ENCODE measurements at places on chromosomes 2 and 18.

GRCh38 chr2:151766437-151767153, 32.3 kb upstream of the NEB start:
- no peak for DNase-seq

GRCh38 chr18:58396966-58397365, 231.9 kb downstream of the ALPK2 start:
- DNase-seq, result no peak

GRCh38 chr18:74019864-74020263, 127.8 kb downstream of the FBXO15 start:
- DNase-seq, result no peak

- DNase-seq, result no peak
These were observed 189.9 kb upstream of the NDUFV2 start for GRCh38 chr18:8912348-8913326.

- DNase-seq, result no peak
These were observed 22.0 kb downstream of the NTSR2 start for GRCh38 chr2:11647834-11648600.

- no peak for DNase-seq
These were observed 1694.1 kb upstream of the CELF4 start for GRCh38 chr18:39259736-39260135.

- no peak for DNase-seq
These were observed 125.4 kb upstream of the RNF152 start for GRCh38 chr18:62018034-62018758.

DNA sequence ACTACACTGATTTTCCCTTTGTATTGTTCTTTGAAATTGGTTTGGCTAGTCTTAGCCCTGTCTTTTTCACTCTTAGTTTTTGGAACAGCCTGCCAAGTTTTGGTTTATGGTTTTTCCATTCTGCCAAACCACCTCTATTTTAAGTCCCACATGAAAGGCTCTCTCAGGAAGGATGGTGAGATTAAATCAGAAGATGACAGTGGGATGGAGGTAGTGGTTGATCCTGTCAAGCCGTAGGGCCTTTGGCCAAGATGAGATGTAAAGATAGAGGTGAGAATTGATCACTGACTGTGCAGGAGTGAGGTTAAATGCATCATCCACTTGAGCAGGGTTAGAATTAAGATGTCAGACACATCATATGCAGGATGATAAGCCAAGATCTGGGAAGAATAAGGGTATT, 948.5 kb downstream of the SLC4A3 start:
- no peak for DNase-seq

DNA sequence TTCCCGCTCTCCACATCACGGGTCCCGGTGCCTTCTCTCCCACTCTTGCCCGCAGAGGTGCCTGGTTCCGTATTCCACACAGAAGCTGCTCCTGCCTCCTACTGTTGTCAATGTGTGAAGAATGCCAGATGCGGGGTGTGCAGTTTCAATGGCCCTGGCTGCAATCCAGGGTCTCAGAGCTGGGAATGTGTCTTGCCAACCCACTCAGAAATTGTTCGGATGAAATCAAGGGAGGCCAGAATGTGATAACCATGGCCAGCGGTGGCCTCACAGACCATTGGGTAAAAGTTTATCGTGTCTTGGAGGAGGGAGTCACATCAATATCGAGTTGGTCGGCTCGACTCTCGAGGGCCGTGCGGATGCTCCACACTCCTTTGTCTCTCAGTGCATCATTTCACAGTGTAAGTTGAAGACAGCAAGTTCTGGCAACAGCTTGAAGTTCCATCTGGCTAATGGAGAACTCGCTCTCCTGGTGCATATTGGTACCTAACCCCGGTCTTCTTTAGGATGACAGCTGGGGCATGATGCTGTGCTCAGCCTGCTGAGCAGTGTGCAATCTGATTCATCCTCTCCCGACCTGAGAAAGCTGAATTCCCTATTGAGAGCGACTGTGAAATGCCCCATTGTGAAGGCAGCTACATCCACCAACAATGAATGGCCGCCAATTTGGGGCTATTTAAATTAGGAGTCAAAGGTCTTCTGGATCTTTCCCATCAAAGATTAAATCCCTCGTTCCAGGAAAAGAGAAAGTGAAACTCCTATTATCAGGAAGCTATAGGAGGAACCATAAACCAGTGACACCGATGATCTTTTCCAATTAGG, 389.0 kb downstream of the SOX11 start:
- no peak for DNase-seq

GRCh38 chr2:200225951-200226350, 80.5 kb upstream of the SPATS2L start:
- DNase-seq, result no peak

GRCh38 chr18:59564561-59564960, 132.7 kb downstream of the CCBE1 start:
- DNase-seq, result no peak

GRCh38 chr2:57488061-57488460, 558.5 kb upstream of the VRK2 start:
- no peak for DNase-seq

- no peak for DNase-seq
These were observed 32.7 kb upstream of the SERTAD2 start for GRCh38 chr2:64686283-64686956.

GRCh38 chr2:76953733-76954347, 568.3 kb downstream of the LRRTM4 start:
- DNase-seq, result peak; percentile 71

- DNase-seq, result no peak
These were observed 248.7 kb upstream of the TNP1 start for GRCh38 chr2:217108575-217109027.

GRCh38 chr18:65146482-65147021, 604.3 kb upstream of the CDH7 start:
- no peak for DNase-seq

DNA sequence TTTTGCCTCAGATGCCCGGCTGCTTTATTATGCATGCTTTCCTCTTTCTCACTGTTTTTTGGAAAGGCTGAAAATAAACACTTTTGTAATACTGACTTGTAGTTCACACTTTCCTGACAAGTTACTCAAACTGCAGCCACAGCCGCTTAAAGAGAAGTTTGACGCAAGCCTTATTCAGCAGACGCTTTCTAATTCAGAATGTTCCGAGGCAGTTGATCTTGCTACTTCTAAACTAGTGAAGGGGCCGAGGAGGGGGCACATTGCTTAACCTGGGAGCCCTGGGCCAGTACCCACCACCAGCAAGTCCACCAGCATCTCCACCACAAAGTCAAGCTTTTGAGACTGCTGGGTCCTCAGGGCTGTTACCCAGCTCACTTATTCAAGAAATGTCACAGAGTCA, 71.8 kb upstream of the SPRED2 start:
- peak; percentile 20 for DNase-seq

- DNase-seq, result no peak
These were observed 92.0 kb downstream of the ZNF236 start for GRCh38 chr18:76914314-76914713.

DNA sequence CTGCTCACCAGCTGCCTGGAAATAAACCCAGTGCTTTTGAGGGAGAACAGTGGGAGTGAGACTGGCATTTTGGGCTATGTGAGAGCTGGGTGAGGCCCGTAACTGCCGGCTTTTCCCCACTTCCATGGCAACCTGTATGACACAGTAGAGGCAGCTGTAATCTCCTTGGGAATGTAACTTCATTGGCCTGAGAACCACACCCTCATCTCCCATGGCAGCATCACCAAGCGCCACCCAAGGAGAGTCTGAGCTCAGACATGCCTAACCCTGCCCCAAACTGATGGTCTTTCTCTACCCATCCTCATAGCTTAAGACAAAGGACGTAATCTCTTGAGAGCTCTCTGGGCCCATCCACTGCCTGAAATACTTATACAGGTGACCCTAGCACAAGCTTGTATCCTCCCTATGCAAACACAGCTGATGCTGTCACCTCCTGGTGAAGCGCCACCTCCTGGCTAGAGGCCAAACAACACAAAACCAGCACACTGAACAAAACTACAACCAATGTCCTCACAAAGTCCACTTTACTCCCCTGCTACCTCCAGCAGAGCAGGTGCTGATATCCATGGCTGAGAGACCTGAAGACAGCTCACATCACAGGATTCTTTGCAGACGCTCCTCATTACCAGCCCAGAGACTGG, 763.4 kb upstream of the NRXN1 start:
- DNase-seq, result no peak

GRCh38 chr2:156017341-156017885, 315.1 kb downstream of the NR4A2 start:
- DNase-seq, result no peak

DNA sequence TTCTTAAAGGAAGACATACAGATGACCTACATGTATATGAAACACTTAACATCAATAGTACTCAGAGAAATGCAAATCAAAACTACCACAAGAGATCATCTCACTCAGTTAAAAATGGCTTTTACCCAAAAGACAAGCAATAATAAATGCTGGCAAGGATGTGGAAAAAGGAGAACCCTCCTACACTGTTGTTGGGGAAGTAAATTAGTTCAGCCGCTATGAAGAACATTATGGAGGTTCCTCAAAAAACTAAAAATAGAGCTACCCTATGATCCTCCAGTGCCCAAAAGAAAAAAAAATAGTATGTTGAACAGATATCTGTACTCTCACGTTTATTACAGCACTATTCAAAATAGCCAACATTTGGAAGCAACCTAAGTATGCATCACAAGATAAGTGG, 1579.4 kb upstream of the TMEFF2 start:
- no peak for DNase-seq

DNA sequence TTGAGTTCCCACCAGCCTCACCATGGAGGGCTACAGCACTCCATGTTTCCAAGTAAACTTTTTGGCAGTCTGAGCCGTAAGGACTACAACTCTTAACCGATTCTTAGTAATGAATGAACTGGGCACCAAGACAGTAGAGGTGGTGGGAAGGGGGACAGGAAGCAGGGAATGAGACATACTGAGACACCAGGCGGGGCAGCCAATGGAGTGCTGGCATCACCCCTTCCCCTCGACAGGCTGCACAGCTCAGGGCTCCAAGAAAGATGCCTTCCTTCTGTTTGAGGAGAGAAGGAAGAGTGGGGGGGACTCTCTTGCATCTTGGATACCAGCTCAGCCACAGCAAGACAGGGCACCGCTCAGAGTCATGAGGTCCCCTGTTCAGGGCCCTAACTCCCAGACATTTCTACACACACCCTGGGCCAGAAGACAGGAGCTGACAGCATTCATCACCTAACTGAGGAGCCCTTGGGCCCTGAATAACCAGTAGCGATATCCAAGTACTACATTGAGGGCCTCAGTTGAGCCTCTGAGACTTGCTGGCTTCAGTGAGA, 45.2 kb downstream of the USP34 start:
- no peak for DNase-seq

DNA sequence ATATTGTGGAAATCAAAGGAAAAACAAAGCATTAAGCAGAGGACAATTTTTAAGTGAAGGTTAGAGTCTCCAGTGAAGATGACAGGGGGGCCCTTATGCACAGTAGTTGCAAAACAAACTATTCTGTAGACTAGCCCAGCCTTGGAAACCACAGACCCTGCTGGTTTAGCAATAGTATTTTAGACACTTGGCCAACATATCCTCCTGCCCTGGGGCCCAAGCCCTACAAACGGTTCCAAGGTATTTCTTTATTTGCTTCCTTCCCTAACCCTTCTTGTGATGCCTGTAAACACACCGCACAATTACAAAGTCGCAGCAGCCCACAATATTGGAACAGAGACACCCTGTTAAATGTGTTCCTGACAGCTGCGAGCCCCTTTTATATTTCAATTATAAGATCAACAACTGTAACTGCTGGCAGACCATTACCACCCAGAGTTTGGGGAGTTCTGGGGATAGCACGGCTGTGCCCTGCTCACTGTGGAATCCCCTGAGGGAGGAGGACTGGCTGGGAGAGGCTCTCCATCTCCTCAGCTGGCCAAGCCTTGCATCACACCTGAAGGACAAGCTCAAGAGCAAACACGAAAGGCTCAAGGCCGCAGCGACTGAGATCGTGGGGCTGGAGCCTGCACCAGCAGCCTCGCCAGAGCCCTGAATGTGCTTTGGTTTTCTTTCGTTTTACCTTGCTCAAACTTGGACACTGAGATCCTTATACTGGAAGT, 282.2 kb upstream of the ATP5MC3 start:
- DNase-seq, result no peak

DNA sequence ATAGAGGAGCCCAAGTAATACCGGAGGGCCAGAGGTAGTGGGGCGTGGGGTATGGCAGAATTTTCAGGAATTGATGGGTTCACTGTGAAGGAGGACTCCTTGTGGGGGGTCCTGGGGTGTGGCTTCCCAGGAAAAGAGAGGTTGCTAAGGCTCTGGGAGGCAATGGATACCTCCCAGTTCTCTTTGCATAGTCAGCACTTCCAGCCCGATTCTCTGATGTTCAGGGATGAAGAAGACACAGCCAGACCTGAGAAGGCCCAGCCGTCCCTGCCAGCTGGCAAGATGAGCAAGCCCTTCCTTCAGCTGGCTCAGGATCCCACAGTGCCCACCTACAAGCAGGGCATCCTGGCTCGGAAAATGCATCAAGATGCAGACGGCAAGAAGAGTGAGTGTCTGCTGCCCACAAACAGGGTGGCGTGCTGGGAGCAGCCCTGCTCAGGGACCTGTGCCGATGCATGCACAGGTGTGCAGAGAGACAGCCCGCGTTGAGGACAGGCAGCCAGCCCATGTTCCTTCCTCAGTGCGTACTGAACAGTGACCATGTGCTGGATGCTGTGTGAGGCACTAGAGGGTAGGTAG, 22.2 kb downstream of the PSD4 start:
- no peak for DNase-seq

- DNase-seq, result peak; percentile 31
These were observed 333.4 kb downstream of the SETBP1 start for GRCh38 chr18:45014047-45014501.

GRCh38 chr18:54359233-54359632, 1.5 kb downstream of the C18orf54 start:
- DNase-seq, result no peak

GRCh38 chr2:14530506-14530905, 102.0 kb upstream of the LRATD1 start:
- no peak for DNase-seq

GRCh38 chr2:234821946-234822475, 129.8 kb upstream of the SH3BP4 start:
- no peak for DNase-seq

- no peak for DNase-seq
These were observed 1070.7 kb downstream of the CNTNAP5 start for GRCh38 chr2:125095826-125096225.

GRCh38 chr2:183543731-183544130, 419.5 kb downstream of the NUP35 start:
- DNase-seq, result no peak

DNA sequence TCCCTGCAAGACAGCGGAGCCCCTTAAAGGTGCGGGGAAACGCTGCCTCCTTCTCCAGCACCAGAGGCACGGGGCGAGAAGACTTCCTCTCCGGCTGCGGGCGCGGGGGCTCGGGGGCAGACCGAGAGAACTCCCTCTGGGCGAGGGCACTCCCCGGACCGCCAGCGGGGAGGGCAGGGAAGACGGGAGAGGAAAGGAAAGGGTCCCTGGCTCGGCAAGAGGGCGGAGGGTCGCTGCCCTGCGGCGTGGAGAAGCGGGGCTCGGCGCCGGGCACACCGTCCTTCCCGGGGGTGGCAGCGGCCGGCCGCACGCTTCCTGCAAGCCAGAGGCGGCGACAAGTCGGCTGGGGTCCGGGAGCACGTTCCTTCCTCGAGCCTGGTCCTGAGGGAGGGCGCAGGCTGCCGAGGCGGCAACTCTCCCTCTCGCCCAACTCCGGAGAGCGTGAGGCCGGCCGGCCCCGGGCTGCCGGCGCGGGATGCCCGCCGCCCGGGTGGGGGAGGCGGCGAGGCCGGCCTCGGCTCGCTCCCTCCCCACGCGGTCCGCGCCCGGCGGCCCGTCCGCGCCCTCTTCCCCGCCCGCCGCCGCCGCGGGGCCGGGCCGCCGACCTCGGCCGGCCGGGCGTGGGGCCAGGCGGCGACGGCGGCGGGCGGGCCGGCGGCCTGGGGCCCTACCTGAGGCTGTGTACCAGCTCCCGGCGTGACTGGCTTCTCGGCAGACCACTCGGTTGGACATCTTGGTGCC, 1.1 kb downstream of the MEMO1 start:
- DNase-seq, result no peak

- DNase-seq, result no peak
These were observed 10.0 kb downstream of the RNF144A start for GRCh38 chr2:6927186-6927585.
